ENCODE measurements at places on chromosomes 1 and 21.

DNA sequence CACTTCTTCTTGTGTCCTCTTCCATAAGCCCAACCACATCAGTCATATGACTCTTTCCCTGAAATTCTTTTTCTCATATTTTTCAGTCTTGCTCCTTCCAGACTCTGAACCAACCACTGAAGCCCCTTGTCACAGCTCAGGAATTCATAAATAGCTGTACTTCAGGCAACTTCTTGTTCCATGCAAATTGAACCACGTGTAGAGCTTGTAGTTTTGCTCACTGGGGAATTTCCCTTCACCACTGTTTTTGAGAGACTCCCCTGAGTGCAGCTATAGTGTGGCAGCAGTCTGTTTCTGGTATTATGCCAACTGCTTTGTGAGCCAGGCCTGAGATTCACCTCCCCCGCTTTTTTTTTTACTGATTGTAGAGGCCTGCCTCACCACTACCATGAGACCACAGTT is 150.3 kb upstream of the SPAG17 start:
- DNase-seq = peak; percentile 83

- no peak for DNase-seq
These were observed 112.4 kb upstream of the ZBTB40 start for GRCh38 chr1:22339237-22339636.

- DNase-seq = no peak
These were observed 2.7 kb downstream of the C1QTNF12 start for GRCh38 chr1:1243807-1244191.

DNA sequence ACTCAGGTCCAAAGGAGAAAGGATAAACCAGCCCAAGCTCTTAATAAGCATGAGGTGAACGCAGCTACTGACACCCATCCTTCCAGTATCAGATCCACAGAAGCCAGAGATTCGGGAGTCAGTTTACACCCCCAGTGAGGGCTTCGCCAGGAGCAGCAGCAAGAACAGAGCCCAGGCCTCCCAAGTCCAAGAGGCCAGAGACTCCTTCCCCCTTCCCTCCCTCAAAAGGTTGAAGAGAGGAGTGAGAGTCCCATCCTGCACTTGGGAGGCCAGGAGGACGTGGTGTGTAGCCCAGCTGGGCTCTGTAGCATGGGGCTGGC is 72.8 kb downstream of the MRPL37 start:
- DNase-seq = no peak

GRCh38 chr1:244395965-244396364 is 55.7 kb downstream of the ADSS2 start:
- DNase-seq = no peak

GRCh38 chr1:10867914-10868598 is 71.6 kb upstream of the CASZ1 start:
- DNase-seq = no peak

GRCh38 chr1:172135076-172135672 is 285.3 kb upstream of the C1orf105 start:
- no peak for DNase-seq

GRCh38 chr1:162946701-162947100 is 85.7 kb upstream of the CCDC190 start:
- no peak for DNase-seq

- DNase-seq = no peak
These were observed 42.4 kb downstream of the NENF start for GRCh38 chr1:212475151-212475550.

DNA sequence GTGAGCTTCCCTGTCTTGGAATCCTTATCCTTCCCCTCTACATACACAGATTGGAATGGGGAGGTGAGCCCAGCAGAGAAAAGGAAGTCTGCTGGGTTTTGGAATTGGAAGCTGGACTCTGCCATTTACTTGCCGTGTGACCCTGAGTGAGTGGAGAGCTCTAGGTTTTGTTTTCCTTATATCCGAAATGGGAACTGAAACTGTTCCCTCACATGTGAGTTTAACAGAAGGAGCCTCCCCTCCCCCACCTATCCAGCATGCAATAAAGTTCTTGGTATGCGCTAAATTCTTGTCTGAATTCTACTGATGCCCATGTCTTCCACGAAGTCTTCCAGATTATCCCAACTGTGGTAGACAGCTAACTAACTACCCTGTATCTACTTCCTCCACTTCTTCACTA is 58.7 kb downstream of the NENF start:
- no peak for DNase-seq

All from AG10803 (cell line).